ENCODE measurements at places on chromosomes 11 and 22.

GRCh38 chr11:77471558-77472193 lies 2.2 kb downstream of the PAK1 start:
- DNase-seq, result no peak

GRCh38 chr11:73465023-73465675 lies 89.0 kb downstream of the RELT start:
- no peak for DNase-seq

GRCh38 chr22:46969961-46970360 lies 207.5 kb downstream of the TBC1D22A start:
- DNase-seq, result no peak

DNA sequence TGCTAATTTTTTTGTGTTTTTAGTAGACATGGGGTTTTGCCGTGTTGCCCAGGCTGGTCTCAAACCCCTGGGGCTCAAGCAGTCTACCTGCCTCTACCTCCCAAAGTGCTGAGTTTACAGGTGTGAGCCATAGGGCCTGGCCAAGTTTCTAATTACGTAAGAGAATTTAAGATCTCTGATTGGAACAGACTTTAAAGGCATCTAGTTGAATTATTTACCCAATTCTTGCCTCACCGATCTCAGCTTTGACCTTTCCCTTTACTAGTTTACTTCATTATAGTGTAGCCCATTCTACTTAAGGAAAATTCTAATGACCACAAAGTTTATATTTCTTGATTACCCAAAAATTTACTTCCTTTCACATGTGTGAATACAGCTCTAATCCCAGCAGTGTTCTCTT lies 81.6 kb downstream of the YAP1 start:
- no peak for DNase-seq

- no peak for DNase-seq
Observed at GRCh38 chr11:7536100-7536499, 22.3 kb downstream of the PPFIBP2 start.

GRCh38 chr22:27490080-27490479 lies 311.5 kb downstream of the MN1 start:
- DNase-seq, result no peak

GRCh38 chr11:27971171-27971570 lies 136.8 kb downstream of the KIF18A start:
- no peak for DNase-seq

DNA sequence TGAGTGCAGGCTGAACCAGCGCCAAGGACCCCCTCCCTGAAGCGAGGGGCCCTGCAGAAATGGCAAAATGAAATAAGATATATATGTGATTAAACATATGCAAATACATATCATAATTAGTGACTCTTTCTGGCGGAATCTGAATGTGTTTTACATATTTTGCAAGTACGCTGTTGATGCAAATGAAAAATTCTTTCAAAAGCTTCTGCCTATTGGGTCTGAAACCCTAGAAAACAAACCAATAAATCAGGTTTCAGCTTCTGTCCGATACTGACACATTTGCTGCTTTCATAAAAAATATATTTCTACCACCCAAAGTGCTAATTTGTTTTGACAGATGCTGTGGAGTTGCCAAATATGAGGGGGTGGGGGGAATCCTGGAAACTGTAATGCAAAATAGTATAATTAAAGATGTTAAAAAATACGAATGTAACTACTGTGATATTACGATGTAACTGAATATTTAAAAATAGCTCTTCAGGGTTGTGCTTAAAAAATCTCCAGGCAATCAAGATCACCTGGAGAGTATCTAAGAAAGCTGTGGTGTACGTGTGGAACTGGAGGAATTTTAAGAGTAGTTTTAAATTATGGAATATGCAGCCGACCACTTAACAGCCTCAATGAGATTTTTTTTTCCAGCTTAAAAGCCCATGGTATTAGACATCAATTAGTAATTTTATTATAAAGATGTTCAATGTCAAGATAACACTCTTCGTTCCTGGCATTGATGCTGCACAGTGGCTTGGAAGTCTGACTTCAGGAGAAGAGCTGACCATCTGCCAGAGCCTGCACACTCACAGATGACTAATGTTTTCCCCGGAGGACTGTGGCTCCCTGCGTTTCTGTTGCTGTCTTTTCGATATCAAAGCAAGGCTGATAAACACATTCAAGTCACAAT lies 122.2 kb upstream of the RCN1 start:
- no peak for DNase-seq

DNA sequence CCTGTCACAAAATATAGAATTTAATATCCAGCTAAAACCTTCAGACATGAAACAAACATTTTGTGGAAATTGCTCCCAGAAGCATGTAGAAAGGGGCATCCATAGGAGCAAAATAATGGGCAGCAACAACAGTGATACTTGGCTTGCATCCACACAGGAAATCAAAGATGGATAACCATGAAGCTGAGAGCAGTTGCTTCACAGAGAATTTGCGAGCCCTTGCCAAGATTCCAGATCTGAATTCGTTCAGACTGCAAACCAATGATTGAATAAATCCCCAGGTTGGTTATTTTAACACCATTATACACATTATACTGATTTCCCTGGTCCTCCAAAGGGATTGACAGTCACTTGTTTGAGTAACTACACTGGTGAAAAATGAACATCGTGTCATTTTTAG lies 15.6 kb upstream of the OR51L1 start:
- no peak for DNase-seq

- DNase-seq, result no peak
Observed at GRCh38 chr22:50701076-50701419, 28.4 kb downstream of the SHANK3 start.

DNA sequence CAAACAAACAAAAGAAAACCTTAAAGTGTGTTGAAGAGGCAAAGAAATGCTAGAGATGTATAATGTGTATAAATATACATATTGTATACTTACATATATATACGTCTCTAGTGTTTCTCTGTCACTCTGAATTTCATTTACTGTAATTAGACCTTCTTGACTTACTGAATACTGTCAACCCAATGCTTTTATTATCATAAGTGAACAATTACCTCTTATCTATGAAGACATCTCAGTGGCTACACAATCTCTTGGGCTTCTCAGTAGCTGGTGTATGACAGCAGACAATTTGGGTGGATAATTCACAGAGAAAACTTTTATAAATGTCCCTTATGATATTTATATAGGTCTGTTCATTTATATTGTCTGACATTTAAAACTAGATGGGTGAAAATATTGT lies 664.1 kb upstream of the ANO3 start:
- no peak for DNase-seq

GRCh38 chr11:108035690-108036089 lies 27.0 kb downstream of the CUL5 start:
- DNase-seq, result no peak

- DNase-seq, result peak; percentile 43
Observed at GRCh38 chr11:125429174-125429707, 66.8 kb downstream of the FEZ1 start.

GRCh38 chr11:19291064-19291463 lies 50.3 kb upstream of the E2F8 start:
- DNase-seq, result no peak

DNA sequence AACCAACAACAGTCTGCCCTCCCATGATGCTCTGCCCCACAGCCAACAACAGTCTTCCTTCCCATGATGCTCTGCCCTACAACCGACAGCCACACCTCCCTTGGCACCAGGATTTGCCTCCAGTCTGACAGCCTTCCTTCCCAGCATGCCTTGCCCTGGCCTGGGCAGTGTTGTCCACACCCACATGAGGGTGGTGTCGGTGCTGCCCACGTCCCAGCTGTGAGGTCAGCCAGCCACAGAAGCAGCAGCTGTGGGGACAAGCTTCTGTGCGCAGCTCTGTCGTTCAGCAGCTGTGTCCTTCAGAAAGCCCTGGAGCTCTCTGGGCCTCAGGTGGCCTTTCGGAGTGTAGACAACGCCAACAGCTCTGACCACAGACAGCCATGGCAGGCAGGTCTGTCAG lies 1378.9 kb downstream of the BRD1 start:
- no peak for DNase-seq

DNA sequence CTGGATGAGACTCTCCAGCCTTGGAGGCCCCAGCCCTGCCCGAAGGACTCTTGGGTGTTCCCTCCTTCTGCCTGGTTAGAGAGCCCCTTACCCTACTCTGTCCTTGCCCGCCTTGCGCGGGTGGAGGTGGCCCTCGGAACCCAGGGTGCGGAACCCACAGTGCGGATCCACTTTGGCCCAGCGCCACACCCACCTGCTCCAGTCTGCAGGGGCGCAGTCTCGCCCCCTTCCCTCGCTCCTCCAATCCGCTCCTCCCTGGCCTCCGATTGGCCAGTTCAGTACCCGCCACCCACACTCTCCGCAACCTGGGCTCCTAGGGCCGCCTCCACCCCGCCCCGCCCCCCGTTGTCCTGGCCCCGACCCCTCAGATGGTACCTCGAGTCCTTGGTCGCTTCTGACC lies 2.4 kb downstream of the CAPN1 start:
- DNase-seq, result no peak

DNA sequence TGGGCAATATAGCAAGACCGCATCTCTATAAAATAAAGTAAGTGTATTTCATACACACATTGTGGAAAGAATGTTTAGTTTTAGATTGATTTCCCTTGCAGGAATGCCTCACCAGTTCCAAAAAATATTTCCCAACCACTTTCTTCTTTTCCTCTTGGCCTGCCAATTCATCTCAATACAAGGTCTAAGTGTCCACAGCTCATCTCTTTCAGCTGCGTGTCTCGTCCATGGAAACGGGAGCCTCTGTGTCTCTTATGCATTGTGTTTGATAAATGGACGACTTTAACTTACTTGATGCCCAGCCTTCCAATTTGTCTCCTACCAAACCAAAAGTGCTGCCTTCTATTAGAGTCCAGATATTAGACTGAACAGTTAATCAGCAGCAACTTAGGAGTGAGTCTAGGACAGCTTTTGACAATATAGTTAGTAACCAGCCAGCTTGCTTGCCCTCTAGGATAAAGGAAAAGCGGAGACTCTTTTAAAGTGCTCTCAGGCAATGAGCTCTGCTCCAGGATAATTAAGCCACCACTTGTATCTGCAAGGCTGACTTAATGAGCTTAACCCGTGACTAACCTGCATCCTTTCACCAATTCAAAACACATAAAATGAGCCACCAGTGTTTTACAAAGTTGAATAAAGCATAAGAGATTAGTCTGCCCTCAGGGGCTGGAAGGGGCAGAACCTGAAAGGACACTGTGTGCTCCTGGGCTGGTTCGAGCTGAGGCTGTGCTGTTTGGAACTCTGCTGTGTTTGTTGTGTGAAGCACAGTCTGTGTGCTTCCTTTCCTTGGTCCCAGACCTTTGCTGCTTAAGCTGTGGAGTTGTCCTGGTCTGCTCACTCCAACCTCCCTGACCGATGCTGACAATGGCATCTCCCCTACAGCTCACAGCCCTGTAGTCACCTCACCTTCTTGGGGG lies 27.5 kb downstream of the FBXO7 start:
- DNase-seq, result no peak

DNA sequence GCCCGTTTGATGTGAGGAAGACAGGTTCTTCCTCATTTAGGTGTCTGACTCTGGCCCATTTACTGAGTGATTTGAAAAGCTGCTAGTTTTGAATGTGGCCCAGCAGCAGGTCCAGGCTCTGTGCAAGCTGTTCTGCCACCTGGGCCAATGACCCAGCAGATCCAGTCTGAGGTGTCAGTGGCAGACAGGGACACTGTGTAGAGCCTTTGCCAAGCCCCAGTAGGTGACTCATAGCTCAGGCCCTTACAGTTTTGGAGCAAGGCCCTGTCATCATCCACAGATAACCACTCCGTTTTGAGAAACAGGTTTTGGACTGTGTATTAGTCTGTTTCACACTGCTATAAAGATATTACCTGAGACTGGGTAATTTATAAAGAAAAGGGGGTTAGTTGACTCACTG lies 23.9 kb downstream of the TSPAN32 start:
- DNase-seq, result no peak

GRCh38 chr11:65516135-65516968 lies 8.5 kb upstream of the SCYL1 start:
- DNase-seq, result no peak

DNA sequence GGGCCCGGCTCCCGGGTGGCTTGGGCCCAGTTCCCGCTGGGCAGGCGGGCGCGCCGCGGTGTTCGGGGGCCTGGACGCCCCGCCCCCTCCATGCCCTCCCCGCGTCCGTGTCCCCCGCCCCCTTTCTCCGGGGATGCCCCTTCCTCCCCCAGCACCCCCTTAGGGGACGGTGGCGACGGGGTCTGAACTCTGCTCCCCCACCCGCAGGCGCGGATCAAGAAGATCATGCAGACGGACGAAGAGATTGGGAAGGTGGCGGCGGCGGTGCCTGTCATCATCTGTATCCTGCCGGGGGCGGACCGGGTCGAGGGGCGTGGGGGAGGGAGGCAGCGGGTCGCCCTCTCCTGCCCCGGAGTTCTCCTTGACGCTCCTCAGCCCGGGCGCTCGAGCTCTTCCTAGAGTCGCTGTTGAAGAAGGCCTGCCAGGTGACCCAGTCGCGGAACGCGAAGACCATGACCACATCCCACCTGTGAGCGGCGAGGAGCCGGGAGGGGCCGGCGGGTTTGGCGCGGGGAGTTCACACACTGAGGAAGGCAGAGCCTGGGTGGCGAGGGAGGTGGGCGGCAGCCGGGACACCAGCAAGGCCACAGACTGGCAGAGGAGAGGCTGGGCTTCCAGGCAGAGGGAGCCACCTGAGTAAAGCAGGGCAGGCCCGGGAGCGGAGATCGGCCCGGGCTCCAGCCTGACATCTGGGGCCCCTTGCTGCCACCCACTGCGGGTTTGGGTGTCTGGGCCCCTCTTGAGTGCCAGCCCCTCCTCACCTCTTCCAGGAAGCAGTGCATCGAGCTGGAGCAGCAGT lies 546 bp downstream of the DRAP1 start:
- DNase-seq, result peak; percentile 52

GRCh38 chr11:44434191-44434590 lies 124.3 kb upstream of the ALX4 start:
- DNase-seq, result no peak

- no peak for DNase-seq
Observed at GRCh38 chr11:116375221-116375620, 397.6 kb downstream of the BUD13 start.

- no peak for DNase-seq
Observed at GRCh38 chr22:44298406-44299091, 14.2 kb downstream of the SHISAL1 start.

DNA sequence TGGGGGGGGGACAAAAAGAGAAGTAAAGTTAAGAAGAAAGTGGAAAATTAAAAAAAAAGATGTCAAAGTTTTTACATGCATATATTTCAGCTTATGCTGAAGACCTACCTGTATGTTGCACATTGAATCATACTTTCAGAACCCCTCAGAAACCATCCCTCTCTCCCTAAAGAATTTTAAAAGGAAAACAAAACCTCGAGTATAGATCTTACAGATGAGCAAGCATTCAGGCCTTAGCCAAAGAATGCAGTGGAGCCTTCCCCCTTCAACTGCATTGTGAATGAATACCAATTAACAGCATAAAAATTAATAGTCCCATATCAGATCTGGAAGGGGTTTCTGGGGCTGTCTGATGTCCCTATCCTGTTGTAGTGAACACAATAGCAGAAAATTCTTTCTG lies 16.3 kb downstream of the KDELR3 start:
- no peak for DNase-seq

GRCh38 chr11:14082338-14082737 lies 119.8 kb downstream of the SPON1 start:
- no peak for DNase-seq

GRCh38 chr11:10221342-10221741 lies 72.7 kb downstream of the SBF2 start:
- no peak for DNase-seq
